RKO (cell line): ENCODE measurements at places on chromosomes 11 and 22.
A peak's percentile ranks its signal among the peaks of the same experiment; 100 is the strongest.

DNA sequence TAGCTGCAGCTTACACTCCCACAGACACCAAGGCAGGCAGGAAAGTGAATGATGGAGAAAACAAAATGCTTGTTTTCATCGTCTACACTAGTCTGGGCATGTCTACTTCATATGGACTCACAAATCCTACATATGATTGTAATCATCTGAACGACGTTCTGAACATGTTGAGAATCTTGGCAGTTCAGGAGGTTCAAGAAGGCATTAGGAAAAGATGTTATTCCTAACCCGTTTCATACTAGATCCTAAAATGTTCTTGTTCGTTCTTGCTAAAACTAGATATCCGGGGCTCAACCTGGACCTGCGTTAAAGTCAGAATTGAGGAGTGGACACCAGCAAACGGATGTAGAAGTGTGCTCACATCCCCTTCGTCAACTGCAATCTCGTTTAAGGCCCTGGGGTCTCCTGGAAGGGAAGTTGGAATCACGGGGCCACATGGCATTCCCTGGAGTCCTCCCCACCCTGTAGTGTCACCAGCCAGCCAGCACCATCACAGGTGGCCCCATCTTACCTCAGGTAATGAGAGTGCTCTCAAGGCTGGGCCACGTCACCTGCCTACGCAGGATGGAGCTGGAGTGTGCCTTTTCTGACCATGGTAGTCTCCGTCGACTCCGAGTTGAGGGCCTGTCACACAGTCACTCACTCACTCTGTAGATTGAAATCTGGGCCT is 37.3 kb downstream of the C11orf58 start:
- DNase-seq: no peak

DNA sequence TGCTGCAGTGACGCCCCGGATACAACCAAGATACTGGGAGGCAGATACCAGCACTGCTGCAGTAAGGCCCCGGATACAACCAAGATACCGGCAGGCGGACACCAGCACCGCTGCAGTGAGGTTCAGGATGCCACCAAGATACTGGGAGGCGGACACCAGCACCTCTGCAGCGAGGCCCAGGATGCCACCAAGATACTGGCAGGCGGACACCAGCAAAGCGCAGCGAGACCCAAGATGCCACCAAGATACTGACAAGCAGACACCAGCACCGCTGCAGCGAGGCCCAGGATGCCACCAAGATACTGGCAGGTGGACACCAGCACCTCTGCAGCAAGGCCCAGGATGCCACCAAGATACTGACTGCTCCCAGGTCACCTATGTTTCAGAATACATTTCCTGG is 225.2 kb downstream of the BRD1 start:
- no peak for DNase-seq

DNA sequence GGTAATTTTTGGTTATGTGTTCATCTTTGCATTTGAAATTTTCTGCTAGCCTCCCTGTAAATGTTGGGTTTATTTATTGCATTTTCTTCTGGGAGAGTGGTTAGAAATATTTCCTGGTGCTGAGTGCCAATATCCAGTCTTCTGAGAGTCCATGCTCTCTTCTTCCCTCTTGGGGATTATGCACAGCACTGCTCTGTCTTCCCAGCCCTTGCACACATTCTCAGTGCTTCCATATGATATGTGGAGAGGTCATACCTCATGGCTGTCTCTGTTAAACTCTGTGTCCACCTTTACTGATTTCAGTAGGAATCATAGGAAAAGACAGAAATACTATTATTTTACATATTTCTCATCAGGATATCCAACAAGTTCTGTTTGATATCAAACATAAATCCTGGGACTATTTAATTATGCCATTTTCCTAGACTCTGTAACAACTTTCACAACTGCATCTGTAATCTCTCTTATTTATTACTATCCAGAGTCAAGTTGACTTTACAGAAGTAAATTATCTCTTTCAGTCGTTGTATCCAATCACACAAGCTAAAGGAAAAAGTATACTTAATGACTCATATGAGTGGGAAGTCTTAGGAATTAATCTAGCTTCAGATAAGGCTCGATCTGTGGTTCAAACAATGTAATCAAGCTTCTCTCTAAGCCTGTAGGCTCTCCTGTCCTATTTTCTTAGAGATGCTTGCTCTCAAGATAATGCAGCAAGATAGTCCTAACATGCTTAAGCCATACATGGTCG is 2.7 kb upstream of the NXPE1 start:
- DNase-seq: no peak

DNA sequence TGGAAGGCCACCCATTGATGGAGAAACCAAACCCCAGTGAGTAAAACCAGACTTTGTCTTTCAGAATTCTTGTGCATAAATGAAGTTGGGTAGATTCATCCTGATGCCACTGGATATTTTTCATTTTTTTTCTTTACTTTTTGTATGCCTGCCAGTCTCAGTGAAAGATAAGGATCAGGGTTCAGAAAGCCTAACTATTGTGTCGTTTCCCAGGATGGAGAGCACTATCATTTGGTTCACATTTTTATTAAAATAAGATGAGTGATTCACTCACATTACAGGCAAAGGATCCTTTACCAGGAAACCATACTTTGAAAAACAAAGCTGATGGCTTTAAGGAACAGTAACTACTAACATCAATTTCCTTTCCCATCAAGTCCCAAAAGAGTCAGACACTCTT is 52.0 kb downstream of the ARFGAP2 start:
- DNase-seq: no peak

DNA sequence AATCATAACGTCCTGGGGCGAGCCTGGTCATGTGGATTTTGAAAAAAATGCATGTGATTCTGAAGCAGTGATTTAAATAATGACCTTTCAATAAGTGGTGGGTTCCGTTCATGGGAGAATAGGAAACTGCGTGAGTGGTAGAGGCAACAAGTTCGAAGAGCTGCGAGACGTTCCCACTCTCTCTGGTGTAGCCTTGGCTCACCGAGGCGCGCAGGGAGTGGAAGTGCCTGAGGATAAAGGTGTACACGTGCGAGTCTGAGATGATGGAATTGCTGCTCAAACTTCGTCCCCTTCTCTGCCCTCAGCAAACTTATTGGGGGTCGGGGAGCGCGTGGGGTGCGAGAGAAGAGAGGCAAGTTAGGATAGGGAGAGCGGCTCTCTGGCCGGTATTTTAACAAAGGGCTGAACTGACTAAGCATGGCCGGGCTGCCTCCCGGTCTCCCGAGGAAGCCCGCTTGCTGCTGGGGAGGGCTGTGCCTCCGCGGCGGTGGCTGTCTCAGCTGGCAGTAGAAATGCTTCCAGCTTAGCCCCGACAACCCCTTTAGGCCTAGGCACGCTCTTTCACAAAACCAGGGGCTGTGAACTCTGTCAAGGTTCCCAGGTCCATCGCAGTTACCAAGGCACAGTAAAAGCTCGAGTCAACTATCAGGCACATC is 875 bp upstream of the STT3A start:
- peak; percentile 44 for DNase-seq

DNA sequence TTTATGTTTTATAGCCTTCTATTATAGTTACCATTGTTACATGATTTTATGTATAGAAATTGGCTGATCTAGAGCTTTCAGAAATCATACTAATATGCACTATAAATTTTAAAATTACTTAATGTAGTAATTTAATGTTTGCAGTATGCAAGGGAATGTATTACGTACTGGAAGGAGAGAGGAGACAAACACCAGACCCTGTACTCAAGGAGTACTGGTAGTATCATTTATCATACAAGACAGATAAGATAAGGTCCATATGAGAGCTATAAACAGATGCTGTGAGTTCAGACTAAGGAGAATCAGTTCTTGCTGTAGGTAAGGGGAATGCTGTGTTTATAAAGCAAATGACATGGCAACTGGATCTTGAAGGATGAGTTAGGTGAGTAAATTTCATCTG is 765 bp downstream of the BCO2 start:
- no peak for DNase-seq

GRCh38 chr11:69552951-69553350 is 71.5 kb downstream of the LINC01488 start:
- DNase-seq: no peak

- no peak for DNase-seq
Observed at GRCh38 chr11:18608376-18608775, 8.8 kb downstream of the MISFA start.

DNA sequence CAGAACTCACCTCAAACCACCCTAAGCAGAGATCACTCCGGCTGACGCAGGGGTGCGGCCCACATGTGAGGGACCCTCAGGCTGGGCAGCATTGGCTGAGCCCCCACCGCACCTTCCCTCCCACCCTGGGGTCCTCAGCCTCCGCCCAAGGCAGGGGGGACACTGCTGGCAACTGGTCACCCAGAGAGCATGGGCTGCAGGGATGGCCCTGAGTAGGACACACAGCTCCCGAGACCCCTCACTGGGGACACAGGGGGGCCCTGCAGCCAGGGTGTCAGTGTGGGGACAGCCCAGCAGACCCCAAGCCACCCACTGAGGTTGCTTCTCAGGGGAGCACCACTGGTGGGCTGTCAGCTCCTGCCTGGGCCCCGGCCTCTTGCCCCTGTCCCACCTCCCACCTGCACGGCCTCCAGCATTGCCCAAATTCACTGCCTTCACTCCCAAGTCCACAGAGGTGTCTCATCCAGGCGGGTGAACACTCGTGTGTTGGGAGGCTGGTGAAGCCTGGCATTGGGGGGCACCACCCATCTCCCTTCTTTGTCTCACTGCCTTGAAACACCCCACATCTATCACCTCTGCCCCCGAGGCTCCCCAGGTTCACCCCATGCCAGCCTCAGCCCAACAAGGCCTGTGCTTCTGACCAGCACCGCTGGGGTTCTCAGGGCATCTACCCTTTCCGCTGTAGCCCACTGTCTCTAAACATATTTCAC is 4.7 kb downstream of the C11orf21 start:
- DNase-seq: no peak

- DNase-seq: no peak
Observed at GRCh38 chr11:124890683-124891372, 6.8 kb downstream of the ROBO4 start.

DNA sequence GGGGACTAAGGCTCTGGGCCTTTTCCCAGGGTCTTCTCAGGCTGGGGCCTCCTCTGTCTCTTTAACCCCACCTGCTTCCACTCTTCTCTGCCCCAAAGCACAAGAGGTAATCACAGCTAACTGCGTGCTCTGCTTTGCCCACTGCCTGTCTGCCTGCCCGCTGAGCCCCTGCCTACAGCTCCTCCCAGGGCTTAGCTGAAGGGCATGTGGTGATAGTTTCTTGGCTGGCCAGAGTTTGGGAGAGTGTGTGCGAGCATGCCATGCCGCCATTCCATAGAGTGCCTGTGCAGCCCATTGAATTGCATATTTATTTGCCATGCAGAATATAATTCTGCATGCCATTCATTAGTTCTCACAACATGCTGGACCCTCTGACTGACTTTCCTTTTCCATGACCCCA is 32.5 kb downstream of the PHLDB1 start:
- DNase-seq: no peak

- no peak for DNase-seq
Observed at GRCh38 chr11:33256031-33256812, 959 bp upstream of the HIPK3 start.

- DNase-seq: no peak
Observed at GRCh38 chr11:36409152-36409816, 100.8 kb downstream of the TRAF6 start.

- peak; percentile 75 for DNase-seq
Observed at GRCh38 chr22:29306835-29307595, 565 bp downstream of the GAS2L1 start.

DNA sequence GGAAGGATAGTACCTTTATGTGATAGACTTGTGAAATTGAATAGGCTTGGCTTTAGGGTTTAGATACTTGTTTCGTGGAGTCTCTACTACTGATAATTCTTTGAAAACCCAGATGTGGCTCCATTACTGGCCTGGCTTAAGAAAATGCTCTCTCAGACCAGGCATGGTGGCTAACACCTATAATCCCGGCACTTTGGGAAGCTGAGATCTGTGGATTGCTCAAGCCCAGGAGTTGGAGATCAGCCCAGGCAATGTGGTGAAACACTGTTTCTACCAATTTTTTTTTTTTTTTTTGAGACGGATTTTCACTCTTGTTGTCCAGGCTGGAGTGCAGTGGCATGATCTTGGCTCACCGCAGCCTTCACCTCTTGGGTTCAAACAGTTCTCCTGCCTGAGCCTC is 40.9 kb downstream of the ATG13 start:
- DNase-seq: no peak

DNA sequence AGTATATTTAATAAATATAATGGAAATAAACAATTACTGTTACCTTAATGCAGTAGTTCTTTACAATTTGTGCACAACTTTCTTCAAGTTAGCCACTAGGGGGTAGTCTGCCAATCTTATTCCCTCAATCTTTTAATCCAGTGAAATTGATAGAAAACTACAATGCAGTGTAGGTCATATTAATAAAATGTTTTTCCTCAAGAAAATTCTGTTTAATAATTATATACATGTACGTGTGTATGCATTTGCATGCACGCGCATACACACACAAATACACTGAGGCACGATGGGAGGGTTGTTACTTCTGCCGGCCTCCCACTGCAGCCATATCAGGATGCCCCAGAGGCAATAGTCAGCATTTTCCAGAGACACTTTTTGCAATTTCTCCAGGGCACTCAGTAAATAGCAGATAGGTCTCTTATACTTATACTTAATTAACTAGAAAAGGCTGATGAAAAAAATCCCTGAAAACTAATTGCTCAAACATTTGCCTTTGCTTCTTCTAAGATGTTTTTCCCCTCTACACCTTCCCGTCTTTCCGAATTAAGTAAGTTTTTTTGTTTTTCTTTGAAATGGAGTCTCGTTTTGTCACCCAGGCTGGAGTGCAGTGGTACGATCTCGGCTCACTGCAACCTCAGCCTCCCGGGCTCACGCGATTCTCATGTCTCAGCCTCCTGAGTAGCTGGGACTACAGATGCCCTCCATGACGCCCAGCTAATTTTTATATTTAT is 3.1 kb downstream of the GAB2 start:
- peak; percentile 48 for DNase-seq

DNA sequence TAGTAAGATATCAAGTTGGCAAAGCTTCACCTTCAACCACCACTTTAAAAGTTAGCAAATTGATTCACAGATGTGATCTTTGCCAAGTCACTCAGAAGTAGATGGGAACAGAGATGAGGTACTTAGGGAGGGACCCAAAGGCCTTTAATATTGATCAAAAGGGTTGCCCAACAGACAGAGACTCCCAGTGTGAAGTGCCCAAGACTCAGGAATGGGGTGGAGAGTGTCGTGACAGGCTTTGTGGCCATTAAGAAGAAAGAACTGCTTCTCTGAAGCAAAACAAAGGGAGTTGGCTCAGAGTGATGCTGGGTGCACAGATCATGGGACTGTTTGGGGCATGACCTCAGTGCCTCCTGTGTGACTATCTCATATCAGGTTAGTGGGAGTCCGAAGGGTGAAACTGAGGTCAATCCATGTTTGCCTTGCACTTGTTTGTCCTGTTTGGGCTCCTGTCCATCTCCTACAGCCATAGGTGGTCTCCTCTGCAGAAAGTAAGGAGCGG is 132.3 kb downstream of the APIP start:
- DNase-seq: no peak

GRCh38 chr11:72001834-72002591 is 3.3 kb downstream of the IL18BP start:
- DNase-seq: no peak
